ENCODE measurements at places on chromosomes 2 and 18.

- no peak for DNase-seq
Measured at GRCh38 chr2:177589186-177589585, 196.6 kb downstream of the AGPS start.

- no peak for DNase-seq
Measured at GRCh38 chr2:159891917-159892730, 94.1 kb upstream of the CD302 start.

DNA sequence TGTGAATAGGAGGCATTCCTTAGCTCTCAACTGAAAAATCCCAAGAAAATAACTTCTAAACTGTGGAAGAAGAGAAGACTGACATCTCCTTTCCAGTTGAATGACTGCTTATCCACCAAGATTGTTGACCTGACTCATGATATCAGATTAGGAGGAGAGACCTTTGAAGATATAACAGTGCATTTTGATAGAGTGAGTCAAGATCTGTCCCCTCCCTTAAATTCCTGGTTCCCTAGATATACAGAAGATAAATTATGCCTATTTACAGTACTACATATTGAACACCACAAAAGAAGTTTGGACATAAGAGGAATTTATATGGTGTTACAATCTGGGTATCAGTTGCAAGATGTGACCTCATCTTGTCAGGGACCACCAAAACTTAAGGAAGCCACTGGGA lies 285.3 kb upstream of the ZSWIM2 start:
- no peak for DNase-seq

DNA sequence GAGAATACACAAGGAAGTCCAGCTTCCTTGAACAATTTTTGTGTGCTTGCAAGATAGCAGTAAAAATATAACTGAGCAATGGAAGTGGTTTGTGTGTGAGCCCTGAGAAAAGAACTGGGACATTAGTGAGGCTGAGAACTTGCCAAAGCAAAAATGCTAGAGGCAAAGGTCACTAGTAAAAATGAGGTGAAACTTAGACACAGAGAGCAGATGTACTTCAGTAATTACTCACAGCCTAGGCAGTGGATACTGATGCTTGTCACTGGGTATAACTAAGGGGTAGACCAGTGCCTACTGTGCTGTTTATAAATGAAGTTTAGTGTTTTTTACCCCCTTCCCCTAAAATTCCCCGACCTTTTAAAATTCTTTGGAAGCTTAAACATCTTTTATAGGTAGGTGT lies 450.1 kb downstream of the LPIN1 start:
- DNase-seq = no peak

DNA sequence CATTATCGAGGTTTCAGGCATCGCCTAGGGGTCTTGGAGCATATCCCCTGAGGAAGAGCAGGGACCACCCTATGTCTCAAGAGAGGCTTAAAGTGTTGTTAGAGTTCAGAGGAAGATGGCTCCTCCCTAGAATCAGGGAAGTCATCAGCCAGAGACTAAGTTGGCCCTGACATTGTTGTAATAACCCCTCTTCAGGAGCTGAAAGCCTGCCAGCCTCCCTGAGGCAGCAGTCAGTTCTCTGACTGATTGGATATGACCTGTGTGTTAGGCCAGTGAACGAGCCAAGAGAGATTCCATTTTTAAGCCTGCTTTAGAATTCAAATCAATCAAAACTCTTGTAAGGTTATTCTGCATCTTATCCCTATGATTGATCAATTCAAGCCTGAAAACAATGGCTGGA lies 34.9 kb downstream of the ARHGAP28 start:
- no peak for DNase-seq

GRCh38 chr2:239716536-239717318 lies 308.4 kb downstream of the NDUFA10 start:
- DNase-seq = no peak

DNA sequence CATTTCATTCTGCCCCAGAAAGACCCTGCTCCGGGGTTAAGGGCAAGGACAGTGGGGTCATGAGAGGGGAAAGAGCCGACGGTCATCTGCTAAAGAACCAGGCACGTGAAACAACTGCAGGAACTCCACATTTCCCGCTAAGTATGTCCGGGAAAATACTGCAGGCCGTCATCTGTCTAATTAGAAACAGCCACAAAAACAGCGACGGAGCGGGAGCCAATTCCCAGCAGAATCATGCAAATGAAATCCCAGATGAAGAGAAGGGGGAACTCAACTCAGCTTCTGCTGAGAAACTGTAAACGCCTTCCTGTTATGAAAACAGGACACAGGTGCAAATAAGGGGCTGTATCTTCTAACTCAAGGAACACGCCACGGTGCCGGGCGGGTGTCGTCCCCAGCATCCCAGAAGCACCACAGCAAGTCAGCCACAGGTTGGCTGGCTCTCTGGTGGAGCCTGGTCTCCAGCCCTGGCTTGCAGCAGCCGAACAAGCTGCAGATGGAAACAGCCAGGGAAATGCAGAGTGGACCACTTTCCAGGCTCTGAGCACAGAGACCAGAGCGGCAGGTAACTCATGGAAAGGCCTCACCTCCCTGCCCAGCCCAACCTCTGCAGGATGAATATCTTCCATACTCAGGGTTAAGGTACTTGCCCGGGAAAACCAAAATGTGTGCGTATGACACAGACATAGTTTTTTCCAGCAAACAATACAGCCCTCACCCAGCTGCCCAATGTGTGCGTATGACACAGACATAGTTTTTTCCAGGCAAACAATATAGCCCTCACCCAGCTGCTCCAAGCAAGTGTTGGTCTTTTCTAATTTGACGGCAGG lies 28.9 kb downstream of the PXDN start:
- no peak for DNase-seq
